ENCODE measurements at places on chromosomes 11 and 22.

DNA sequence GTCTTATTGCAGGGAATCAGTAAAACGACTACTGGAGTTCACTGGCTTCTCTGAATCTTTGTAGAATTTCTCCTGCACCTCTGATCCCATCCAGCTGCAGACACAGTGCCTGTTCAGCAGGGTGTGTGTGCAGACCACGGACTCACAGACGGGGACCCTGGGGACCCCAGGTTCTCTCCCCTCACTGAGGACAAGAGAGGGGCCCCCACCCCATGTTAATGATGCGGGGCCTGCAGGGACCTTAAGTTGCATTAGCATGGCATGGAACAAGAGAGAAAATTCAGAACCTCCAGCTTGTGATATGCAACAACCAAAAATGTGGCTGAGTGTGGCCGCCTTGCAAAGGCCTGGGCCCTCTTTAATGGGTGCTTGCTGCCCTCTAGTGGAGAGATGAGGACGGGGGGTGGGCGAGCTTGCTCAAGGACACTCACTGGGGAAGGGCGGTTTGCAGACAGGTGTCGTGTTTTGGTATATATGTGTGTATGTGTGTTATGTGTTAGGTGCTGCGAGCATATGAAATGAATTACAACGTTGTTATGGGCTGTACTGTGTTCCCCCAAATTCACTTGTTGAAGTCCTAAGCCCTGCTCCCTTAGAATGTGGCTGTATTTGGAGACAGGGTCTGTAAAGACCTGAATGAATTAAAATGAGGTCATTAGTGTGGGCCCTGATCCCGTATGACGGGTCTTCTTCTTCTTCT, 84.4 kb upstream of the SEPTIN5 start:
- peak; percentile 73 for DNase-seq

GRCh38 chr22:22848364-22848866, 39.2 kb upstream of the IGLL5 start:
- peak; percentile 71 for DNase-seq

GRCh38 chr11:126514061-126514693, 158.7 kb downstream of the ST3GAL4 start:
- DNase-seq, result no peak

DNA sequence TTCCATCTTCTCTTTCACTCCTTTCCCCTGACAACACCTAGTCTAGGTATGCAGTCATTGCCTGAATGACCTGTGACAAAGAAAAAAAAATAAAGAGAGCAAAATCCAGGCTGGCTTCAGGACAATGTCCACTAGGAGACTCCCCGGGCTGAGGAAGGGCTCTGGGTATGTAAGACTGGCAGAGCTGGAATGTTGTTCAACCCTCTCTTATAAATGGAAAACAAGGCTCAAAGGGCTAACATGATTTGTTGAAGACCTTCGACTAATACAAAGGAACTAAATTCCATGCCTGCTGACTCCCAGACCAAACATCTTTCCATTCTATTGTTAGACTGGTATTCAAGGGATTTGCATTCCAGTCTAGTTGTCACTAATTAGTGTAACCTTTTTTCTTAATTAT, 122.2 kb downstream of the ARL14EP start:
- DNase-seq, result no peak

DNA sequence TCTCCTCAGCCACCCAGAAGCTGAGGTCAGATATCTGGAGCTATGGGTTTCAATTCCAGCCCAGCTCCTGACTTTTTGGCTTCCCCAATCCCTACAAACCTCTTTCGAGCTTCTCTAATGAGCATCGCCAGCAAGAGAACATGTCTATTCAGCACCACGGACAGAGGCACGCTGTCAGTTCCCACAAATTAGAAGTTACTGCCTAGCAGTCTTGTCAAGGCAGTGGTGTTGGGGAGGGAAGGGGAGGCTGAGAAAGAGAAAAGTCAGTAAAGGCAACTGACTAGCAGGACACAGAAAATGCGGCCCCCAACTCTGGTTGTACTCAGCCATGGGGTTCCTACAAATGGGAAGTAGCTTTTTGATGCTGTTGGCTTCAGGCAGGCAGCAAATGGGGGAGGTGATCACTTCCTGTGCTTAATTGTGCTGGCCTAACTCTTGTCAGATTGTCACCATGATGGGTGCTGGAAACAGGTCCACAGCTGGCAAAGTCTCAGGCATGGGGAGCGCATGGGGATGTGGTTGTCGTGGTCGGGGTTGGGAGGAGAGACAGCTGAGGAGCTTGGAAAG, 205.9 kb downstream of the ST3GAL4 start:
- DNase-seq, result peak; percentile 41

- no peak for DNase-seq
Measured at GRCh38 chr22:38737302-38738060, 18.3 kb downstream of the SUN2 start.

GRCh38 chr11:16154715-16155396, 201.5 kb downstream of the SOX6 start:
- DNase-seq, result no peak

DNA sequence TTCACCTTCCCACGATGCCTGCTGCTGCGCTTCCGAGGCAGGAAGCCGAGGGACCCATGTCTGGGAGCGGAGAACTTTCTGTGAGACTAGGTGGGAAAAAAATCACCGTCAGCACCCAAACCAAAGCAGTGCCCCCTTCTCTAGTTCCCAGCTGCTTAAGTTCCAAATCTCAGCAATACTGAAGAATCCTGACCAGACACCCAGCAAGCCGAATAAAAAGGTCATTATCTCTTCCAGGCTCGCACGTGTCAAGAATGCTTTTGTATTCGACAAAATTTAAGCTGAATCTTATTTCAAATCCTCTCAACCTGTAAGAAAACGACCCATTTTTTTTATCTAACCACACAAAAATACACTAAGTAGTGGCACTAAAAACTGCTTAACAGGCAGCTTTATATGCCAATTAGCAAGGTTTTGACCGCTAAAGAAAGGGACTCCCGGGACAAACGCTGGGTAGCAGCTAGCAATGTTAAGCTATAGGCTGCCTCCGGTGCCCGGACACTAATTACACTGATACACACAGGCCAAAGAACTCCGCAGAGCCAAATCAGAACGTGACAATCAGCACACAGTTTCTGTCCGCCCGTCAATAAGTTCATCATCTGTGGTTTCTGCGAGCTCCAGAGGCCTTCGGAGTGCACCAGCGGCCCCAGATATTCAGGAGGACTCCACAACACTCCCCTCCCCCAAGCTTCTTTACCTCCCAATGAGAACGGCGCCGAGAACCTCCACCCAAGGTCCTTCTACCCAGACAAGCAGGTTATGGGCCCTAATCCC, 728 bp downstream of the RPL3 start:
- DNase-seq, result peak; percentile 84

- DNase-seq, result no peak
Measured at GRCh38 chr11:7591987-7592386, 78.2 kb downstream of the PPFIBP2 start.

Data from erythroblast (primary cell).